ENCODE measurements at places on chromosomes 11 and 22.

GRCh38 chr11:73271936-73272679 lies at the start of gene P2RY6:
TSS of gene P2RY6 (plus strand) at chr11:73272338. CDS start at chr11:73296519, 24,181 bp downstream.
- DNase-seq: no peak

GRCh38 chr11:36340897-36341296 lies 44.8 kb downstream of the PRR5L start:
- no peak for DNase-seq

- no peak for DNase-seq
Observed at GRCh38 chr11:30313580-30313979, 9.3 kb upstream of the ARL14EP start.

DNA sequence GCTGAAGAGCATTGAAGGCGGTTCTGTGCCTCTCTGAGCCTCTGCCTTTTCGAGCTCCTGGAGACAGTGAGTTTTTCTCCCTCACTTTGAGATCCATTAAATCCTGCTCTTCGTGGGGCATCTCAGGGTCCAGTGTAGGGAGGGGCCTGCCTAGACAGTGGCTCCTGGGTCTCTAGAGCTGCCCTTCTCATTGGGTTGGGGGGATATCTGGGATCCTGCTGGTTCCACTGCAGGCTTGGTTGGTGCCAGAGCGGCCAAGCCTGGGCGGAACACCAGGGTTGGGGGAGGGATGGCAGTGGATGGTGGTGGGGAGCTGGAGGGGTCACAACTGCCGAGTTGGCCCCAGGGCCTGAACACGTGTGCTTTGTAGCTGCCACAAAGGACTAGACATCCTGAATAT lies 52.2 kb upstream of the CARS1 start:
- no peak for DNase-seq

- DNase-seq: no peak
Observed at GRCh38 chr11:12540913-12541582, 133.2 kb upstream of the TEAD1 start.

GRCh38 chr22:19289475-19290161 lies 1.9 kb downstream of the CLTCL1 start:
- DNase-seq: no peak

Data from T-helper 22 cell (primary cell).